Esophagus muscularis mucosa (tissue), 4 donors: ENCODE measurements at places on chromosomes 6 and 20. TPM values are rescaled to one million over a fixed set of nuclear protein-coding genes. Genes with fewer than 3 reads are reported as not detected.

ARG1 gene
- 1.3 TPM for total RNA-seq

FERMT1 gene
- 0.32 TPM for total RNA-seq

SNAP91 gene
- total RNA-seq, result 7.1 TPM

DNA sequence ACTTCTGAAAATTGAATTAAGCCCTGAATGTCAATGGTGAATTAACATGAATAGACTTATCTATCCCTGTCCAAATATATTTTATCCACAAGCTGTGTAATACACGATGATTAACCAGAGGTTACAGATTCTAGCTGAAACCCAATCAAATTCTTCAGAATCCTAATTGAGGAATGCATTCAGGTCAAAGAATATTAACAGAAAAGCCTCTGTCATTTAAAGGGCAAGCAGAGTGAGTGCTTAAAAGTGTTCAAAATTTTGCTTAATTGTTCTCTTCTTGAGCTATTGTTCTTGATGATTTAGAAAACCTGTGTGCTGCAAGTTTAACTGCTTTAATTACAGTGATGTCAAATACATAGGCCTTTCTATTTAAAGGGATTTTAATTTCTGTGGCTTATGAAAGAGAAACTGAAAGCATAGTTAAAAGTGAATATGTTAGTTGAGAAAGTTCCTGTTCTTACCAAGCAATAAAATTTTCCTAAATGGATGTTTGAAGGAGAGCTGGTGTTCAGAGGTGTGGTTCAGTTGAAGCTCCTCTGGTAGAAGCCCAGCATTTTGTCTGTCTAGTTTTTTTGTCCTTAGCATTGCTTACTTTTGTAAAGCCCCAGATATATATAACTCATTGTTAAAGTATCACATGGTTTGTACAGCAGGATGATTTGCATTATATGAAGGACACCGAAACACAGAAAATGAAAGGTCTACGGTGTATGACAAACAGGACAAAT is 466.3 kb upstream of the PLCB4 start:
- peak overlapping the region; percentile 5 for H3K4me3 ChIP-seq
- no peaks in the 10 kb centered on the region for H3K36me3 ChIP-seq
- no peak for DNase-seq

GRCh38 chr6:15026832-15027231 is 219.0 kb upstream of the JARID2 start:
- H3K27ac ChIP-seq, result no peak overlapping the region
- peaks cover 6% of the 10 kb centered on the region for H3K4me1 ChIP-seq
- no peaks in the 10 kb centered on the region for H3K36me3 ChIP-seq
- no peaks in the 10 kb centered on the region for H3K27me3 ChIP-seq
- H3K4me3 ChIP-seq, result no peak overlapping the region

- H3K27me3 ChIP-seq, result no peaks in the 10 kb centered on the region
- peak overlapping the region; percentile 98 for H3K27ac ChIP-seq
- H3K4me1 ChIP-seq, result peaks cover 45% of the 10 kb centered on the region
- no peaks in the 10 kb centered on the region for H3K36me3 ChIP-seq
Measured at GRCh38 chr6:149717255-149717587, 680 bp downstream of the LATS1 start.
